ENCODE measurements at places on chromosomes 5 and 9.

GRCh38 chr9:34408173-34408572 is 31.5 kb upstream of the MYORG start:
- no peak for DNase-seq

DNA sequence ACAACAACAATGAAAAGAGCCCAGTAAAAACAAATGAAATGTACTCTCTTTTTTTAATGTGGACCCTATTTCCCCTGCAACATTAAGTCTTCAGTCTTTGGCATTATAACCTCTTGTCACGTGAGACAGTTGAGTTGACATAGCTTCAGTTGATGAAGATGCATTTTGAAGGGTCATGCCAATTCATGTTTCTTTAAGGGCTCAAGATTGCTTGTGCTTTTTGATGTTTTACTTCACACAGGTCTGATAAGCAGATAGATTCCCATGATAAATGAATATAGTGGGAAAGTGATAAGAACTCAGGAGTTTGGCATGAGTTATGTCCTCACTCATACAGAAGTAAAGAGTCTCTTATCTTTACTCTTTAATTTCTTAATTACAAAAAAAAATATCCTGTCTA is 229.4 kb downstream of the SNCAIP start:
- DNase-seq: no peak

- no peak for DNase-seq
Observed at GRCh38 chr5:88979726-88980125, 96.7 kb upstream of the MEF2C start.

DNA sequence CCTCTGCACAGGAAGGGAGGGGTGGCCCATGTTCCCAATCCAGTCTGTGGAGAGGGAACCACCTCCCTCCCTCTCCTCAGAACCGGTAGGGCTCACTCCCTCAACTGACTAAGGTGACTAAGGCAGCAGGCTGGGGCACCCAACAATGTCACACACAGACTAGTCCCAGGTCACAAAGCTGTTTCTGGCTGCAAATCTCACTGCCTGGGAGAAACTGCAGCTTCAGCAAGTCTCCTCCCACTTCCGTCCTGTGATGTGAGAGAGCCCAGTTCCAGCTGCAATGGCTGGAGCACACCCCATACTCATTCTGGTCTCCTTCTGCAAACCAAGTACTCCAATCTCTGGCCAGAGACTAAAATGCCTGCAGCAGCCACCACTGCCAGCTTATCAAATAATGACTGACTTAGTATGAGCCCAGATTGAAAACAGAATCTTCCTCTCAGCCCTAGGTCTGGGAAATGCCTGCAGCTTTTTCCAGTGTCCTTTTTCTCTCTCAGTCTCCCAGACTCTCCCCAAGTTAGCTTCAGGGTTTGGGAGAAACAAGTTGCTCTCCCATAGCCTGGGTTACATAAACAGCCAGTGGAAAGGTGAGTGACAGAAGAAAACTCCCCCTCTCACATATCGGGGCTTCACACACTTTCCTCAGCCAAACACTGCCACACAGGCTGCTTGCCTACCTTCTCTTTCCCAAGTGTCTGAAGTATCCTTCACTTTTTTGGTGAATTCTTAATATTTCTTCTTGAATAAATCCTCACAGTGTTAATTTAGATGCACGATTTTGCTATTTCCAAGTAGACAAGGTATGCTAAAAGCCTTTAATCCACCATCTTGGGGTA is 247.4 kb upstream of the RASA1 start:
- peak; percentile 8 for DNase-seq

DNA sequence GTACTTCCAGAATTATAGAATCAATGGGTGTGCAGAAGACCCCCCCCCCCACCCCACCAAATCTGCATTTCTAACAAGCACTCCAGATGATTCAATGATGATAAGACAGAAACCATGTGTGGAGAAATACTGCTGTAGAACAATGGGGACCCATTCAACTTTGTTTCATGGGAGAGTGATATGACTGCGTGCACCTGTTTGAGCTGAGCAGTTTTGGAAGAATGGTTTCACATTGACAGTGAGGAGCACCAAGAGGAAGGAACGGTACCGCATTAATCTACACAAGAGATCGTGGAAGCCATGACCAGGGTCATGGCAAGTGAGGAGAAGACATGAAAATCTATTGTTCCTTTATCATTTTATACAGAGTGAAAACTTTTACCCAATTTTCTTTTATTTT is 202.7 kb downstream of the CD180 start:
- DNase-seq: no peak

DNA sequence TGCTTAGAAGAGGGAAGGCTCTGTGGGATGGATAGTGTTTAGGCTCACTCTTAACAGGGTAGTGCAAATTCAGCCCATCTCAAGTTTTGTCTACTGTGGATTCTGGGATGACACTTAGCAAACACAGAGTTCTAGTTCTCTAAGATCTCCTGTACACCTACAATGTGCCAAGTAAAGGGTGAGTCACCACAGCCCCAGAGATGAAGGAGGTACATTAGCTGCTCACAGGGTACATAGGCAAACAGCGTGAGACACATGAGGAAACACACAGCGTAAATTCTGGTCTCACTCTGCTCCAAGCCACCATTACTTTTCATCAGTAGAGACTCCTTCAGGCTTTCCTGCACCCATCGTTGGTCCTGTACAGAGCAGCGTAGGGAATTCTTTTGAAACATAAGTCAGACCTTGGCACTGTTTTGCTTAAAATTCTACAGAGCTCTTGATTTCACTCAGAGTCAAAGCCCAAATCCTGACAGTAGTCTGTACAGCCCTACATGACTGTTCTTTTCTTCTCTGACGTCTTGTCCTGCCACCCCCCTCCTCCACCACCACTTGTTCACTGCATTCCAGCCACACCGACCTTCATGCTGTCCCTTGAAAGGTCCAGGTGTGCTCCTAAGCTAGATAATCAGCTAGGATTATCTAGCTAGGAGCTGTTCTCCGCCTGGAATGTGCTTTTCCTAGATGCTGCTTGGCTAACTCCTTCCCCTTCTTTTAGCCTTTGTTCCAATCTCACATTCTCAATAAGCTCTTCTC is 8.7 kb downstream of the ASTN2 start:
- DNase-seq: no peak

DNA sequence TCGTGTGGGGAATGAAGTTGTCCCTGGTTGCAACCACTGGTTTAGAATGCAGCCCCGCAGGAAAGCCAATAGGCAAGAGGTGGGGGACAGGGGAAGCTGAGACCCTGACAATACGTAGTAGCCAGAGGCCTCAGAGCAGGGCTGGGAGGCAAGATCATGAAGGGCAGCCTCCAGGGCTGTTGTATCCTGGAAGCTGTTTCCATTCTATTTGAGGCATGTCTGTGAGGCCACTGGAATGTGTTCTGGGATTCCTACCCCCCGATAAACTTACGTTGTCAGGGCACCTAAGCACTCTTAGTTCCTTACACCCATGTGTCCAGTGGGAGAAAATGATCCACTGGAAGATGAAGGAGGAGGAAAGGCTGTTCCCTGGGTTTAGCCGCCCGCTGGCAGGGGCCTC is 177.3 kb downstream of the CFAP90 start:
- no peak for DNase-seq
